ENCODE measurements at places on chromosomes 7 and 10.

DNA sequence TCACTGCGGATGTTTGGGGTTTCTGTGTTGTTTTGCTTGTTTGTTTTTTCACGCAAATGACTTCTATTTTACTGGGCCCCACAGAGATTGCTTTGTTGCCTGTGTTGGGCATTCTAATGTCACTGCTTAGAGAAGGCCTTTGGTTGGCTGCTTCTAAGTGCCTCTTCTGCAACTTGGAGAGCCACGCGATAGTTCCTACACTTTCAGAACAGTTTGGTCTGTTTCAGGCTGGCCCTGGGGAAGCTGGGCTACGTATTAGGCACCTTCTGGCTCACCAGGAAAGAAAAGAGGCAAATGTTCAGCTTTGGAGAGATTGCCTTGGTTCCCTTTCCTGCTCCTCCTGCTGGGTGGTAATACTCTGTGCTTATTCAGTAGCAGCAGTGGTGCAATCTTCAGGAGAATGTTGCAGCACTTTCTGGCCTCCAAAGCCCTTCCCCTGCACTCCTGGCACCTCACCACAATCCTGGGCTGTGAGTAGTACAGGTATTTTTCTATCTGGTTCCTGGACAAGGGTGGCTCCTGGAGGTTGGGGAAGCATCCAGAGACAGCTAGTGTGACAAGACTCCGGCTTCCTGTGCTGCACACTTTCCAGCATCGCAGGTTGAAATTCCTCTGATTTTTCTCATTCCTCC is 1.2 kb downstream of the ANTXRL start:
- DNase-seq: no peak

- no peak for DNase-seq
Observed at GRCh38 chr7:158314394-158314793, 273.2 kb downstream of the PTPRN2 start.

DNA sequence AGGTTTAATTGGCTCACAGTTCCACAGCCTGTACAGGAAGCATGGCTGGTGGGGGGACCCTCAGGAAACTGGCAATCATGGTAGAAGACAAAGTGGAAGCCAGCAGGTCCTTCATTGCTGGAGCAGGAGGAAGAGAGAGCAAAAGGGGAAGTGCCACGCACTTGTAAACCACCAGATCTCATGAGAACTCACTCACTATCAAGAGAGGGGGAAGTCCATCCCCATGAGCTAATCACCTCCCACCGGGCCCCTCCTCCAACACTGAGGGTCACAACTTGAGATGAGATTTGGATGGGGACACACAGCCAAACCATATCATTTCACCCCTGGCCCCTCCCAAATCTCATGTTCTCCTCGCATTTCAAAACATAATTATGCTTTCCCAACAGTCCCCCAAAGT is 171.9 kb upstream of the CACNA2D1 start:
- no peak for DNase-seq

DNA sequence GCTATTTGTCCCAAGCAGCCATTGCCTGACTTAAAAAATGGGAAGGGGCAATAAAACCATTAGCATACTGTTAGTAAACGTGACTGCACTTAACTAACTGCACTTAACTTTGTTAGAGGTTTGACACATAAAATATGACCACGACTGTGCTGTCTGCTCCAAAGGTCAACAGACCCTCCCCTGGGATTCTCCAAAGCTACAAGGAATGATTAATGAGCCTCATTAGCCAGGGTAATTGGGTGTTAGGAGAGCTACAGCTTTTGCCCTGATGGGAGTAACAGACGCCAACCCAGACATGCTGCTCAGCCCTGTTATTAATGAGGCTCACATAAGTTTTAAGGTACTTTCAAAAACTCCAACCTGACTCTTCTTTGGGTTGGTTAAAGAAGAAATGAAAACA is 129.4 kb upstream of the PLPP4 start:
- DNase-seq: no peak

- DNase-seq: peak; percentile 54
Observed at GRCh38 chr10:58952747-58953466, 223.5 kb upstream of the PHYHIPL start.

DNA sequence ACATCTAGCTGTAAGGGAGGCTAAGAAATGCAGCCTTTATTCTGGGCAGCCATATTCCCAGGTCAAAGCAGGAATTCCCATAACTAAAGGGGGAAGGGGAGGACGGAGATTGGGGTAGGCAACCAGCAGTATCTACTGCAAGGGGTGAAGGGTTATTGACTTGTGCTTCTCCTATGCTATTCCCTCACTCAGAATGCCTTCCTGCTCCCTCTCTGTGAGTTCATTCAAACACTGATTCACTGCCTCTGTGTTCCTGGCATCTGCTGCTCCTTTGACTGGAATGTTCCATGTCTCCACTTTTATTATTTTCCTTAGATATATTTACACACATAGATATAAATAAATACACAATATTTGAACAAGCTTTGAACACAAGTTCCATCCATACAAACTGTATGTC is 11.1 kb downstream of the HTR7 start:
- no peak for DNase-seq

DNA sequence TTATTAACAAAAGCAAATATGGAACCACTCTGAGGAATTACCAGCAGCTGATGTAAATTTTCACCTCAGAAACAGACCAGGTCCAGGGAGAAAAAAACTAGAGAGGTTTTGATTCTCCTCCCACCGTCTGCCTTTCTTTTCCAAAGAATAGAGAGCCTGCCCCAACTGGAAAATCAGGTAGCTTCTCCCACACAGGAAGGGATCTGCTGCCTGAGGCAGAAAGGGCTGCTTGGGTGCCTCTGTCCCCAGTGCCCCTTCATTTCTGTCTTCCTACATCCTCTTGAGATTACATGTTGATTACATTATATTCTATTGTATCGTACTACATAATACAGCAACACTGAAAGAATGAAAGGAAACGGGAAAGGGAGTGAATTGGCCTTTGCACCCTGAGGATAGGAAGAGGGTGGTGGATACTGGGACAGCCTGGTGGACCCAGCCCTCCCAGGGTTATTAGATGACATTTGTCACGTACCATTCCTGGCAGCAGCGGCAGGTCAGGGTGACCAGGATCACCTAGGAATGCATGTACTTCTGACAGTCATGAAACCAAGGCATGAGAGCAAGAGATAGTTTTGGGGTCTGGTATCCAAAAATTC is 8.9 kb downstream of the ST8SIA6 start:
- no peak for DNase-seq

- peak; percentile 65 for DNase-seq
Observed at GRCh38 chr7:12389089-12389700, 14.5 kb downstream of the VWDE start.

GRCh38 chr10:15627617-15628196 is 92.0 kb downstream of the ITGA8 start:
- no peak for DNase-seq

DNA sequence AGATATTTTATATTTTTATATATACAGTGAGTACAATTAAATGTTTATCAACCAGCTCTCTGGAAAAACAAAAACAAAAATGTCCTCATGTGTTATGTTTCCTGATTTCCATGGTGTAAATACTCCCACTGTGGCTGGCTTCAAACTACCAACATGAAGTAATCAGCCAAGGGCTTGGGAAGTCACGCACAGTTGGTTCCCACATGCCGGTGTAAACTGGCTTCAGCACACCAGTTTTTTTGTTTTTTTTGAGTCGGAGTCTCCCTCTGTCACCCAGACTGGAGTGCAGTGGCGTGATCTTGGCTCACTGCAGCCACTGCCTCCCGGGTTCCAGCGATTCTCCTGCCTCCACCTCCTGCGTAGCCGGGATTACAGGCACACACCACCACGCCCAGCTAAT is 11.8 kb downstream of the OSBPL3 start:
- no peak for DNase-seq

- DNase-seq: no peak
Observed at GRCh38 chr10:76082956-76083355, 651.5 kb downstream of the LRMDA start.

- DNase-seq: no peak
Observed at GRCh38 chr10:88555190-88555908, 27.8 kb downstream of the RNLS start.

DNA sequence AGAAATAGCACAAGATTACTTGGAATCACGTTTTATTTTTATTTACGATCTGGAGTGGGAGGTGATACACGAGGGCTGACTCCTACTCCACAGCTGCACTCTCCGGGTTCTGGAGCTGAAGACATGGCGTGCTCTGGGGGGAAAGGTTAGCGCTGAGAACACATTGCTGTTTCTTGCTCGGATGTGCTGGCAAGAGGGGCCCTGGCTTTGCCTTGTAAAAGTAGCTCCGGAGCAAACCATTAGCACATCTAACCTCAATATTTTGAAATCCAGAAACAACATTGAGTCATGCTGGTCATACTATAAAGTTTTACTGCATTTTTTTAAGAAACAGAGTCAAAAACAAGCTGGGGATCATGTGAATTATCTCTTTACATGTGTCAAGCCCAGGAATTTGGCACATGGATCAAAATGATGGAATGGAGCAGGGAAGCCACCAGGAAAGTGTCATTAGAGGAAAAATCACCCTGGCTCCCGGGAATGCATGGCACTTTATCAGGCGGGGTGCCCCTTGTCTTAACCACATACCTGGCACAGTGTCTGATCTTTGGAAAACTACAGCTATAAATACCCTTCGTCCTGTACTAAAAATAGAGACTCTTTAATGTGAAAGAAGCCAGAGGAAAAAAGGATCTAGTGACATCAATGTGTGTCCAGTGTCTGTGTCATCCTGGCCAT is 31.6 kb upstream of the LYZL1 start:
- DNase-seq: no peak

DNA sequence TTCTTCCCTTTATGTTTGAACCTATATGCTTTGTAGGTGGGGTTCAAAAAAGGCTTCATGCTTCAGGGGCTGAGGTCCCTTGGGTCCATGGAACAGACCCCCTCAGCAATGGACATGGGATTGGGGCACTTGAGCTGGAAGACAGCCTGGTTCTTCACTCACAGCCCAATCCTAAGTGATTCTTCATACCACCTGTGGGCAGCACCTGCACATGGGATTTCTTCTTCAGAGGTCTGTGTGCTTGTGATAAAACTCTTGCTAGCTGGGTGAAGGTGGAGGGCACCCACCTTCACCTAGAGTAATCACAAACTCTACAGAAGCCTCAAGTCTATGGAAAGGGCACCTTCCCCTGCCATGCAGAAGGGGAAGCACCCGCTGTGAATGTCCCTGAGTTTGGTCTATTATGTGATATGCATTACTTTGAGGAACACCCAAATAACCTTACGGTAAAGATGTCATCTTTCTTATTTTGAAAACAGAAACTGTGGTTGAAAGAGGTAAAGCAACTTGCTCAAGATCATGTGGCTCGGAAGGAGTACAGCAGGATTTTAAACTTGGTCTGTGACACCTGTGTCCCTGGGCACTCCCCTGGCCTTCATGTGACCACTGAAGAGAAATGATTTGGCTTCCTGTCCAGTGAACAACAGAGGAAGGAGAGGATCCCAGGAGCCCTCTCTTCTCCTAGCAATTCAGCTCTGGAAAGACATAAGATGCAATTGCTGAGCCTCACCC is 469.5 kb upstream of the ZMIZ1 start:
- DNase-seq: no peak

DNA sequence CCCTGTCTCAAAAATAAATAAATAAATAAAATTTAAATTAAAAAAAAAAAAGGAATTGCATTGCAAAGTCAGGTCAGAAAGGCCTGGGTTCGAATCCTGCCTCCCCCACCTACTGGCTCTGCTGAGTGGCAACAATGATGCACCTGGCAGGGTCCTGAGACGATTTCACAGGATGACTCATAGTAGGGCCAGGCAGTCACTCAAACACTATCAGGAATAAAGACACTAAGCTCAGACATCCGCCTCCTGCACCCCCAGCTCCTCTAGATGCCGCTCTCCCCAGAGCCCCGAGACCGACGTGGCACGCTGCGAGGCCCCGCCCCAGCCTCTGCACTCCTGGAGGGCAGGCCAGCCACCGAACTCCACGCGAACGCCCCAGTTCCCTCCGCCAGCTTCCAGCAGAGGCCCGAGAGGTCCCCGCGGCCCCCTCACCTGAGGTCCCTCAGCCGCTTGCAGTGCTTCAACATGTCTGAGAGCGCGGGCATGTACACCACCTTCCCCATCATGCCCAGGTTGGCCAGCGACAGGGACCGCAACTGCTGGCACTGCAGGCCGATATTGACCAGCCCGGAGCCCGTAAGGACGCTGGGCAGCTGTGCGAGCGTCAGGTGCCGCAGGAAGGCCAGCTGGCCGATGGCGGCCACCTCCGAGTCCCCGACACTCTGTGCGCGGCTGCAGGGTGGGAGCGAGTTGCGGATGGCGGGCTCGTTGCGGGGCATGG is 76.6 kb upstream of the TNRC18 start:
- no peak for DNase-seq

GRCh38 chr10:21162948-21163347 is 265.8 kb upstream of the NEBL start:
- no peak for DNase-seq

DNA sequence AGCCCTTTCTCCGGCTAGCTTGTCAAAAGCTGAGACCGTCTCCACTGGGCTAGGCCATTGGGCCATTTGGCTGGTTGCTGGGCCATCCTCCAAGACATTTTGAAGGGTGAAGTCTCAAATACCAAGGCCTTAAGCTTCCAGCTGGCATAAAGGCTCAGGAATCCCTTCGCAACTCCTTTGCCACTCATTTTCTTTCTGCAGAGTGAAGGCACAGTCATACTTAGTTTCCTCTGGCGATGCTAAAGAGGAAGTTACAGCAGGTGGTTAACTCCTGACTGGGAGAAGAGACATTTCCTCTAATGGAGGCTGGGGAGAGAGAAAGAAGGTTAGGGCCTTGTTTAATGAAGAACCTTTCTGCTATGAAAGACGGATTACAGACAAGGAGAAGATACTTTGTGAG is 4.8 kb upstream of the REPIN1 start:
- no peak for DNase-seq

- DNase-seq: no peak
Observed at GRCh38 chr7:87156709-87157108, 4.5 kb downstream of the DMTF1 start.

DNA sequence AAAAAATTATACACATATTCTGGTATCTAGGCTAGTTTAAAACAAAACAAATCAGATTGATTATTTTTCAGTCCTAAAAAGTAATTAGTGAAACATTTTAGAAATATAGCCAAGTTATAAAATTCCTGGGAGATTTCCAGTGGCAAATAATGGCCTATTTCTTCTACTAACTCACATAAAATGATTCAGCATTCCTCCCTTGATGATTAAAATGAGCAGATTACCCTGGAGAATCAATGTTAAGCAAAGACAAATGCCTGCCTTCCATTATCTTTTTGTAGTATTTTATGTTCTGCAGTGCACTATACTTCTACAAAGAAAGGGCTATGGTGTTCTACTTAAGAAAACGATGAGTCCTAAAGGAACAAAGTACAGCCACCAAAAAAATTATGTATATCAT is 53.6 kb downstream of the PARD3 start:
- DNase-seq: no peak

Data from endothelial cell (in vitro differentiated cells).